H1 (cell line): ENCODE measurements at places on chromosomes 2 and 18. TPM values are rescaled to one million over a fixed set of nuclear protein-coding genes. Genes with fewer than 3 reads are reported as not detected.
A peak's percentile ranks its signal among the peaks of the same experiment; 100 is the strongest.

The SLC16A14 gene
- 2.8 and 3.0 TPM in 2 replicates for polyA plus RNA-seq

DNA sequence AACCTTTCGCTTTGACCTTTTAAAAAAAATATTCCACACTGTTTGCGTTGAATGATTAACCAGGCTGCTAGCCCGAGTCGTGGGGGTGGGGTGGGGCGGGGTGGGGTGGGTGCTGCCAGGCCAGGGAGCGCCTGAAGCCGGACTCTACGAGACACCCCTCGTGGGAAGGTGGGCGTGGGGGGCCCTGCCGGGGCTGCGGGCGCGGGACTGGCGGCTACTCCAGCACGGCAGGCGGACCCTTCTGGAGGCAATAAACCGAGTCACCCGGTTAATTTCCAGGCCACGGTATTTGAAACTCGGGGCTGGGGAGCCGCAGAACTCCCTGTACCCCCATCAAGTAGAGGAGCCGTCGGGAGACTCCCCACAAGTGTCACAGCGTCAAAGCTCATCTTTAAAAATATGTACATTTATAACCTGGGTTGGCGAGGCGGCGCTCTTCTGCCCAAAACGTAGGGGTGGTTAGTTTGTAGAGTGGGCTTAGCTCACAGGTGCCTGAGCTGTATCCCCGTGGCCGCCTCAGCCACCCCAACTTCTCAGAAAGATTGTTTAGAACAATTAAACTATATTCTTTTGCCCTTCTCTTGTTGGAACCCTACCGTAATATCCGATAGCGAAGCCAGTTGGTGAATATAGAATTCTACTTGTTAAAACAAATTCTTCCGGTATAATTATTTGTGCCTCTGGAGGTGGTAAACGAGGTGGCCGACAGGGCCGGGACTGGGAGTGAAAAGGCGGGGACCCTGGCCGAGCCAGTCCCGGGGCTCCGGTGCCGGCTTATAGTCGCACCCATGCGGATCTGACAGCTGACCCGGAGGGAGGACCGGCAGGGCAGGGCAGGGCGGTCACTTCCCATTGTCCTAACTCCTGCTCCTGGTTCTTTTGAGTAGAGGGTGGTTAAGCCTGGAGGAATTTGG is 1.4 kb downstream of the B3GNT2 start:
- no peak for DNase-seq

The TNP1 gene
- not detected in 2 replicates for polyA plus RNA-seq

- no peak for DNase-seq
These were observed 7.5 kb downstream of the ZNF519 start for GRCh38 chr18:14124689-14125088.

- no peak for DNase-seq
These were observed 151.5 kb downstream of the NCK2 start for GRCh38 chr2:105895990-105896764.

The OR6B2 gene
- polyA plus RNA-seq, result not detected in 2 replicates

DNA sequence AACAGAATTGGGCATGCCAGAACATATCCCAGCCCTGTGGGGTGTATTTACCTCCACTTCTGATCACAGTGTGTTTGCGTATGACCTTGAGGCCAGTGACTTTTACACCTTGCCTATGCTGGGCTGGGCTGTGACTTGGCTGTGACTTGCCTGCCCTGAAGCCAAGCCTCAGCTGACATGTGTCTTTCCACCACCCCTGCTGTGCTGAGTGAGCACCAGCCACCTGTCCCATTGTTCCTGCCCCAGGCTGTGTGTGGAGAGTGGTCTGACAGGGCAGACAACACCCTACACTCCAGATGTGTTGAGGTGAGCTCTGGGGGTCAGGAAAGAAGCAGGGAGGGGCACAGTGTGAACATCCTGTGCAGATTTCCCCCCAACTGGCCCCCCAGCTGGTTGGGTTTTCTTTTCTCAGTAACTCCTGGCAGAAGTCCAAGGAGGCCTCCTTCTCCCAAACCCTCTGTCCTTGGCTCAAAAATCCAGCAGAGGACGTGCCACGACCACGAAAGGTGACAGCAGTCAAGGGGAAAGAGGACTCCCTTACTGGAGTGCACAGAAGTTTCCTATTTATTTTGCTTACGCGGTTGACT is 5.1 kb upstream of the STEAP3 start:
- no peak for DNase-seq

- no peak for DNase-seq
These were observed 226.9 kb downstream of the TMEM163 start for GRCh38 chr2:134491771-134492441.

The SPP2 gene
- not detected in 2 replicates for polyA plus RNA-seq

DNA sequence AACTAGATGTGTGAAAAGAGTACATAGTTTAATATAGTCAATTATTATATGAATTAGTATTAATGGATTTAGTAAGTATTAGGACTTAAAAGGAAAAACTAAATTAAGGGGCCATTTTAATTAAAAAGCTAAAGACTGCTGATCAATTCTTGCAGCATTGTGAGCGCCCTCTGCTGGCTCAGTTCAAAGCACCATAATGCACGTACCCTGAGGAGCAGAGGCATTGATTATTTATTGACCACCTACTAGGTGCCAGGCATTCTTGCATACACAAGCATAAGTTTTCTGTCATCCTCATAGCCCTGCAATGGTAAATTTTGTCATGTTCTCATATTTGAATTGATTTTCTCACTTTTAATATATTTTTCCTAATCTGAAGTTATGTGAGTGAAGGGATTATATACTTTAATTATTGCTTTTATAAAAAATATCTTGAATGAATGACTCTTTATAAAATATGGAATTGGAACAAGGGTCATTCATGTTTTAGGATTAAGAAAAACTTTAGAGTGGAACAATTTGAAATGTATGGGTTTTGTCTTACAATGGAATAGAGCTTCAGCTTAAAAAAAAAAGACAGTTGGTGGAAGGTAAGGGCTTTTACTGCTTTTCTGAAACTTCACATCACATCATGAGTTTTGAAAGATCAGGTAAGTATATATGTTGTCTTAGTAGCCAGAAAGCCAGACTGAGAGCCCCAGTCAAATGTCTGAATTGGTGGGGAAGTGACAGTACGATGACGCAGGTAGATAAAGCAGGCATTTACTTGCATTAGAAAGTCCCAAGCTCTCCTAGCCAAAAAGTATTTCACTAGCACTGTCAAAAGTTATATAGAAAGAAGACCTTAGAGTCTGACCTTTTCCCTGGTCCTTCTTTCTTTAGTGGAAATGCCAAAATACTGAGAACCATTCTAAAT is 9.7 kb downstream of the ITGA4 start:
- peak; percentile 76 for DNase-seq

DNA sequence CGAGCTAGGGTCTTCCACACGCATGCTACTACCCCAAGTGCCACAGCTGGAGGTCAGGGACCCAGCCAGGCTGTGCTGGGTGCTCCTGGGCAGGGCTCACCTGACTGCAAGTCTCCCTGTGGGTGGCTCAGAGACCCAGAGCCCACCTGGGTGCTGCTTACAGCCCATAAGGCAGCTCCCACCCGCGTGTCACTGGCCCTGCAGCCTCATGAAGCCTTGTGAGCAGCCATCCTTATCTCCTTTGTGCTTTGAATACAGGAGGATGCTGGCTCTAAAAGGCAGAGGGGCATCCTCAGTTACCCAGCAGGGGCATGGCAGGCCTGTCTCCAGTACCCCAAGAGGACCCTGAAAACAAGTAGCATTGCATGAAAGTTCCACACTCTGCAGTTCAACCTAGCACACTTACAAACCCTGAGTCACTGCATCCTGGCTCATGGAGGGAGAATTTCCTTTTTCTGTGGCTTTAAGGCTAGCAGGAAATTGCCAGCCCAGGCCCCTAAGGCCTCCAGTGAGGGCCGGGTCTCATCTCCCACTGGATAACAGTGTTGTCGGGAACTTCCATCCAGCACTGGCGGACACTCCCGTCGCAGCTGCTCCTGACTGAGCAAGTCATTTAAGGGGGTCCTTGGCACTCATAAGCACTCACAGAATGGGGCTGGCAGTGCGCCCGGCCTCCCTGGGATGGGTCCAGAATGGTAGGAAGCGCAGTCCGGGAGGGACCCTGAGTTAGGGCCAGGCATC is 137.1 kb downstream of the RPIA start:
- DNase-seq, result no peak

DNA sequence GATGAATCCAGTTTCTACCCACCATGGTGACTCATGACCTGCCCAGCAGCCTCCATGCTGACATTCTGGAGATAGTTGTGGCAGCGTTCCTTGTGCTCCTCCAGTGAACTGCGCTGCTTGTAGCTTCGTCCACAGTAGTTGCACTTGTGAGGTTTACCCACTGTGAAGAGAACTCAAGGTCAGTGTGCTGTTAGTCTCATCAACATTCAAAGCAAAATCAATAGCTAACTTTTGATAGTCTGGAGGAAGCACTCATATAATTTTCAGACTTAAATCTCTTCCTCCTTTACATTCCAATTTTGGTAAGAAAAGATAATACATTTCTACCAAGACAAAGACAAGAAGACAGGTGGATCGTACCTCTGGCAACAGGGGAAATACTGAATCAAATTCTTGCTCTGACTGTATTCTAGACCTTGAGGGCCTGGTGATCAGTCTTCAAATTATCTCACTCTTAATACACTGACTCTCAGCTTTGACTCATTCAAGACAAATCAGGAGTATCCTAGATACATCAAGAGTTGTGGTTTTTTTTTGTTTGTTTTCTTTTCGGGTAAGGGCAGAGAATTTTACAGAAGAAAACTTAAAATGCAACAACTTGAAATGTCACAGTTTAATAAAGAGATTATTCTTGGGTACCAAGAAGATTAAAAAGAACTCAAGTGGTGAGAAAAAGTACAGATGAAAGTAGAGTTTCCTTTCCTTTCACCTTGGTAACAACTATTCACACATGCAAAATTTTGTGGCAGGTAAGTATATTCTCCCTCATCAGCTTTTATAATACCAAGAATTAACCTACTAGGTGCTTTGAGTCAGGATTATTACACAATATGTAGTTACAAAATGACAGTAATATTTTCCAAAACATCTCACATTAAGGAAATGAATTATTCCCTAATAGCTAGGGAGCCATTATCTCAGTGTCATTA is 129.2 kb downstream of the IKZF2 start:
- no peak for DNase-seq

DNA sequence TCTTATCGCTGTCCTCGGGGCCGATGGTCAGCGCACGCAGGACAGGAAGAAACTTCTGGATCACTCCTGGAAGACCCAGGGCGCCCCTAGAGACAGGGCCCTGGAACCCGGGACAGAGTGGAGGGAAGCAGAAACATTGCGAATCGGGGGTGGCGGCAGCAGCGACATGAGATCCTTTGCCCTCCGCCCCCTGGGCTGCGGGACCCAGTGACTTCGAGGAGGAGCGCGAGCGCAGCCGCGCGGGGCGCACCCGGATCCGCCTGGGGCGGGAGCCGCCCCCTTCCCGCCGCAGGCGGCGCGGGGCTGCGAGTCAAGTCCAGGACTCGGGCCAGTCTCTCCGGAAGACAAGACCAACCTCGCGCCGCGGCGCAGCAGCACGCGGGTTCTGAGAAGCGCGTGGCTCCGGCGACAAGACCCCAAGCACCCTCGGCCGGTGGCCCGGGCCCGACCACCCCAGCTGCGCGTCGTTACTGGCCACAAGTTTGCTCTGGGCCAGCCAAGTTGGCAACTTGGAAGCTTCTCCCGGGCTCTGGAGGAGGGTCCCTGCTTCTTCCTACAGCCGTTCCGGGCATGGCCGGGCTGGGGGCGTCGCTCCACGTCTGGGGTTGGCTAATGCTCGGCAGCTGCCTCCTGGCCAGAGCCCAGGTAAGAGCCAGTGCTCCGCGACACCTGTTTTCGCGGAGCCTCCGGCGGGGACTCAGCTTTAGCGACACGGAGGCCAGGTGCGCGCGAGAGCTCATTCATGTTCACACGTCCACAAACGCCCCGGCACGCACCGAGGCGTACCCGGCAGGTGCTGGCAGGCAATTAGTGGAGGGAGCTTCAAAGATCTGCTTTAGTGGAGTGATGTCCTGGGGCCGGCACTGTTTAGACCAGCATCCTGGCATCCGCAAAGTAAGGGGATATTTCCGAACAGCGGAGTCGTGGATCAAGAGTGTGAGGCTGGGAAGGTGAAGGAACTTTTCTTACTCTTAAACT is at the start of gene PTH2R:
TSS of gene PTH2R (plus strand) at position 319 of the 978 bp plus-strand sequence. CDS start at position 571, 252 bp downstream.
- peak; percentile 65 for DNase-seq

The LOXHD1 gene
- 0.02 and 0.03 TPM in 2 replicates for polyA plus RNA-seq

The KCNJ3 gene
- polyA plus RNA-seq, result 0.11 and 0.36 TPM in 2 replicates

The CCDC74A gene
- polyA plus RNA-seq, result 21.0 and 23.8 TPM in 2 replicates

DNA sequence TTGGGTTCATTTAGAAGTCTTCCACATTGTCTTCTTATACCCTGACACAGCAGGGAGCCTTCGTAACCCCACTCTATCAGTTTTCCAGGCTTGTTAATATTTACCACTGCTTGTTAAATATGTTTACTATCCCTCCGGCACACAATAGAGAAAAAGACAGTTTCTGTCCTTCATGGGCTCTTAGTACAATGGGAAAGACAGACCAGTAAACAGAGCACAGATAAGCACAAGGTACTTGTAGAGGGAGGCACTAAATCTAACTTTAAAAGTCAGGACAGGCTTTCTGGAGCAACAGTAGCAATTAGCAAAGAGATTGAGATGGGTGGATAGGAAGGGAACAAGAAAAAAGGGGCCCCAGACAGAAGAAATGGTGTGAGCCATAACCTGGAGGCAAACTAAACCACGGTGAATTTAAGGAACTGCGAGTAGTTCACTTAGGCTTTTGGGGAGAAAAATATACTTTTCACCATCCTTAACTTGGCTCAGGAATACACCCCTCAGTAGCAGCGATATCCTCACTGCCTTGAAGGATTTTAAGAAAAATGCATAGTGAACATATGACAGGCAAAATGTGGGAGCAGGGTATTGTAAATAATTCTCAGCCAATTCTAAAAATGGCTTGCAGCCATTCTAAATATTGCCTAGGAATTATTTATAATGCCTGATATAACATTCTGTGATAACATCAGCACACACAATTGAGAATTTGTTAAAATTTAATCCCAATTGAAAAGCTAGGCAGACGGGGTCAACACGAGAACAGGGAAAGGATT is 383.7 kb downstream of the CDH2 start:
- DNase-seq, result no peak

- no peak for DNase-seq
These were observed 20.3 kb downstream of the MYO1B start for GRCh38 chr2:191265311-191266170.

- DNase-seq, result no peak
These were observed 67.8 kb downstream of the CYBRD1 start for GRCh38 chr2:171590116-171590515.

The SATB2 gene
- 1.3 and 1.4 TPM in 2 replicates for polyA plus RNA-seq

The MFSD2B gene
- 0.33 and 0.46 TPM in 2 replicates for polyA plus RNA-seq
